ENCODE measurements at places on chromosomes 5 and 9.

DNA sequence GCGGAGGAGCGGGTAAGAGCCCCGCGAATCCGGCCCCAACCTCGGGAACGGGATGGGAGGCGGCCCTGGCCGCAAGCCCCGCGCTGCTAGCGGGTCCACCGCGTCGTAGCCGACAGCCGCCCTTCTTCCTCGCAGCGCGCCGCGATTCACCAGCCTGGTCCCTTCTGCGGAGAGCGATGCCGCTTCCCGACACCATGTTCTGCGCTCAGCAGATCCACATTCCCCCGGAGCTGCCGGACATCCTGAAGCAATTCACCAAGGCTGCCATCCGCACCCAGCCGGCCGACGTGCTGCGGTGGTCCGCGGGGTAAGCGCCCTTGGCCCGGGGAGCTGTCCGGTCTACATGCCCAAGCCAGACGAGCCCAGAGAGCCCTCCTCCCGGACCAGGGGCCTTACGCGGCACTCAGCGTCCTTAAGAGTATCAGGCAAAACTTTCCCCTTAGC, 335 bp downstream of the ROPN1L start:
- no peak for DNase-seq

GRCh38 chr5:29990681-29991080, 1202.8 kb upstream of the CDH6 start:
- DNase-seq, result no peak

DNA sequence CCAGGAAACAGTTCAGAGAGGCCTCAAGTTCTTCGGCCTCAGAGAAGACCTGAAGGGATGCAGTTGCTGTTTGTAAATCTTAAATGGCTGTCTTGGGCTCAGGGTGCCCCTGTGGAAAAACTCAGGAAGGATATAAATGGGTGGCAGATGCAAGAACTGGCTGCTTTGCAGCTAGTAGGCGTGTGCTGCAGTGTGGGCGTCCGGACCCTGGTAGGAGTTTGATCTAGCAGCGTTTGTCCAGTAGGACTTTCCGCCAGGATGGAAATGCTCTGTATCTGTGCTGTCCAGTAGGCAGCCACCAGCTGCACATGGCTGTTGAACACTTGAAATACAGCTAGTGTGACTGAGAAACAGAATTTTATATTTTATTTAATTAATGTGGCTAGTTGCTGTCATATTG, 7.7 kb downstream of the CDX1 start:
- DNase-seq, result no peak

DNA sequence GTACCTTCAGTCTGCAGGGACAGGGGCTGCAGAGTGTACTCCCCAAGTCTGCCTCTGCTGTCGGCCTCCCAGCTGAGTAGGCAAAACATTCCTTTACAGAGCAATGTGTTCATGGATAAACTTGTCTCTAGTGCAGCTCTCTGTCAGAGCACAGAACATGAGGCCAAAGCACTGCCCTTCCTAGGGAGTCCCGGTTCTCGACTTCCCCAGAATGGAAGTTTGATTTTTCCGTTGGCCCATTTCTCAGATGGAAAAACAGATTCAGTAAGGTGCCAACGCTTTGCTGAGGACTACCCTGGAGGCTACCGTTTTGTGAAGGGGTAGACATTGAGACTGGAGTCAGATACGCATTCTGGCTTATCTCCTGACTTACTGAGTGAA, 422 bp upstream of the TRIM32 start:
- DNase-seq, result no peak

- DNase-seq, result no peak
Measured at GRCh38 chr9:115945009-115945431, 208.6 kb upstream of the PAPPA start.

GRCh38 chr5:38648703-38649291, 92.4 kb upstream of the LIFR start:
- DNase-seq, result no peak

DNA sequence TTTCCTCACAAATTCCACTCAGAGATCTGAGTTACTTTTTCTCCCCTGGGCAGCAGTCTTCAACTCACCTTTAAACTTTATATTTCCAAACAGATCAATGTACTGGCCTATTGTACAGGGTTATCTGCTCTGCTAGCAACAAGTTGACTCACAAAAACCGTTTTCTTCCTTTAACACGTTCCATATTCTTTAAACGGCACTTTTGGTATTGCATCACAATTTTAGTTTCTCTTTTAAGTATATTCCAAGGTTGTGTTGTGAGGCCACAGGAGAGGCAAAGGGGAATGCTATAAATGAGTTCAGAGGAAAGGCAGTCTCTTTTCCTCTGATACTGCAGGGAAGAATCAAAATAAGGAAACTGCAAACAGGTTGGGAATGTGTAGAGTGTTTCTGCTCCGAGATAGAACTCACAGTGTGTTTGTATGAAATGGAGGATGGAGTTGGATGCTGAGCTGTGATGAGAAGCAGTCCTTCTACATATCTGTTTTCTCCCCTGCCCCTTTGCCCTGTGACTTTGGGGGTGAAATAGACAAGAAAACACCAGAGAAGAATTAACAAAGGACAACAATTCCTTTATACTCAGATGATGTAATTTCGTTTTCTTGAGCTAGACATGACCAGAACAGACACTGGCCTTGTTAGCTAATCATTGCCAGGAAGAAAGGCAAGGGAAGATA, 9.9 kb upstream of the ALDOB start:
- DNase-seq, result no peak

Data from NCI-H1092 (cell line).